Colonic mucosa (tissue), 4 donors: ENCODE measurements at places on chromosomes 7 and 10. TPM values are rescaled to one million over a fixed set of nuclear protein-coding genes. Genes with fewer than 3 reads are reported as not detected.

- H3K4me1 ChIP-seq: peaks cover 8% of the 10 kb centered on the region
- peak overlapping the region; percentile 91 for H3K4me3 ChIP-seq
- H3K27me3 ChIP-seq: no peaks in the 10 kb centered on the region
- DNase-seq: no peak
- H3K27ac ChIP-seq: no peak overlapping the region
Measured at GRCh38 chr7:64314566-64314965, 805 bp downstream of the ZNF736 start.

GRCh38 chr7:31059551-31059950 is 7.4 kb downstream of the ADCYAP1R1 start:
- no peaks in the 10 kb centered on the region for H3K4me1 ChIP-seq
- H3K27me3 ChIP-seq: no peaks in the 10 kb centered on the region
- no peak overlapping the region for H3K27ac ChIP-seq

GRCh38 chr10:70480239-70480861 is 1.8 kb downstream of the PALD1 start:
- no peaks in the 10 kb centered on the region for H3K27me3 ChIP-seq
- no peak for DNase-seq
- no peaks in the 10 kb centered on the region for H3K36me3 ChIP-seq
- no peak overlapping the region for H3K27ac ChIP-seq

DNA sequence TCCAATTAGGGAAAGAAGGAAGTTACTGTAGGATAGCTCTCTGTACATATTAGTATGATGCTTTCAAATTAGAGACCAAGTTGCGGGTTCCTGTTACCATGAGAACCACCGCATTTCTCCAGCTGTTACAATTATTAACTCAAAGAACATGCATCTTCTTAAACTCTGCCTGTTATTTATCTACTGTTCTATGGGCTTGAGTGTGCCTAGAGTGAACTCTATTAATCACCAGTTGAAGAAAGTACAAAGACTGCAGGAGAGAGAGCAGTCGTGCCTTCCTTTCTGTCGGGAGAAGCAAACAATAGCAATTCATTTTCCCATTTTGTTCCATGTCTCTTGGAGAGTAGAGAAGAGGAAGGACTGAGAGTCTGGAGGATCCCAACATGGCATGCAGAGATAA is 1071.2 kb downstream of the TYW1 start:
- no peak overlapping the region for H3K4me3 ChIP-seq
- no peak for DNase-seq
- H3K4me1 ChIP-seq: no peaks in the 10 kb centered on the region
- H3K36me3 ChIP-seq: no peaks in the 10 kb centered on the region

Gene SSC4D
- 0.45 TPM for total RNA-seq

GRCh38 chr7:112084520-112084971 is 121.7 kb downstream of the DOCK4 start:
- no peaks in the 10 kb centered on the region for H3K4me1 ChIP-seq
- no peaks in the 10 kb centered on the region for H3K27me3 ChIP-seq
- H3K36me3 ChIP-seq: no peaks in the 10 kb centered on the region
- no peak overlapping the region for H3K27ac ChIP-seq
- no peak overlapping the region for H3K4me3 ChIP-seq

Gene SPDYE6
- not detected for total RNA-seq

Gene SPDYE1
- total RNA-seq: not detected

GRCh38 chr10:102275343-102275742 is 30.0 kb downstream of the GBF1 start:
- H3K4me3 ChIP-seq: no peak overlapping the region
- H3K36me3 ChIP-seq: no peaks in the 10 kb centered on the region
- H3K27me3 ChIP-seq: no peaks in the 10 kb centered on the region
- H3K27ac ChIP-seq: no peak overlapping the region
- DNase-seq: no peak

Gene PLPP4
- total RNA-seq: 0.61 TPM

DNA sequence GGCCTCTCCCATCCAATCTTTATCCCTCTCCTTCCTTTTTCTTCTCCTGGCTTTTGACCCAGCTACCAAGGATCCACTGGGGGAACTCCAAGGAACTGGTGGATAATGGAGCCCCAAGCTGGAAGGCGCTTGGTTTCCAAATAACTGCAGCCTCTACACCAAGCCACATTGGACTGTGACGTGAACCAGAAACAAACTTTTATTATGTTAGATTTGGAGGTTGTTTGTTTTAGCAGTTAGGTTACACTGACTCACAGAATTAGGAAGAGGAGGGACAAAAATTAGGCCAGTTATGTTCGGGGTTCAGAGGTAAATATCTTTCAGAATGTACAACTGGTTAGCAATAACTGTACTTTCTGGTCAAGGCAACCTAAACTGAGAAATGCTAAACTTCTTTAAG is 21.3 kb upstream of the ANK3 start:
- no peaks in the 10 kb centered on the region for H3K4me1 ChIP-seq
- no peaks in the 10 kb centered on the region for H3K36me3 ChIP-seq
- DNase-seq: no peak

Gene FMC1
- total RNA-seq: 21.6 TPM

DNA sequence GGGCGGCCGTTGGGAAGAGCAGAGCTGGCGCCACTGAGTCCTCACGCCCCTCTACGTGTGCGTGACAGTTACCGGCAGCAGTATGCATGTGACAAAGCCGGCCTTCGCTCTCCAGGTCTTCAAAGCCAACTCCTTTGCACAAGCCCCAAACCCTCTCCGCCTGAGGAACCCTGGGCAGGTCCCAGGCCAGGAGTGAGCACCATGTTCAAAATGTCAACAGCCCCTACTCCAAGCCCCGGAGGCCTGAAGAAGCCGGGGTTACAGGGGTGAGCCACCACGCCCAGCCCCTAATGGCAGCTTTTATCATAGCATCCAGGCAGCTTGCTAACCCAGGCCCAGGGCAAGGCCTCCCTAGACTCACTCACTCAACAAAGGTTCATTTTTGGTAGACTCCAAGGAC is 70.8 kb downstream of the OAT start:
- no peak overlapping the region for H3K4me3 ChIP-seq
- no peaks in the 10 kb centered on the region for H3K4me1 ChIP-seq
- no peak for DNase-seq
- H3K27me3 ChIP-seq: no peaks in the 10 kb centered on the region
- H3K36me3 ChIP-seq: no peaks in the 10 kb centered on the region

- no peak overlapping the region for H3K4me3 ChIP-seq
- no peaks in the 10 kb centered on the region for H3K4me1 ChIP-seq
Measured at GRCh38 chr7:43735802-43736603, 6.7 kb upstream of the COA1 start.

Gene COL26A1
- total RNA-seq: not detected

Gene KCNIP2
- 2.8 TPM for total RNA-seq

GRCh38 chr10:56871160-56871668 is 510.2 kb upstream of the ZWINT start:
- no peaks in the 10 kb centered on the region for H3K27me3 ChIP-seq
- DNase-seq: no peak
- no peak overlapping the region for H3K4me3 ChIP-seq
- no peaks in the 10 kb centered on the region for H3K36me3 ChIP-seq
- H3K27ac ChIP-seq: no peak overlapping the region
- no peaks in the 10 kb centered on the region for H3K4me1 ChIP-seq

GRCh38 chr7:44875241-44875640 is 10.1 kb downstream of the PURB start:
- H3K4me3 ChIP-seq: no peak overlapping the region
- H3K36me3 ChIP-seq: no peaks in the 10 kb centered on the region
- no peak for DNase-seq
- no peak overlapping the region for H3K27ac ChIP-seq
- H3K27me3 ChIP-seq: no peaks in the 10 kb centered on the region

DNA sequence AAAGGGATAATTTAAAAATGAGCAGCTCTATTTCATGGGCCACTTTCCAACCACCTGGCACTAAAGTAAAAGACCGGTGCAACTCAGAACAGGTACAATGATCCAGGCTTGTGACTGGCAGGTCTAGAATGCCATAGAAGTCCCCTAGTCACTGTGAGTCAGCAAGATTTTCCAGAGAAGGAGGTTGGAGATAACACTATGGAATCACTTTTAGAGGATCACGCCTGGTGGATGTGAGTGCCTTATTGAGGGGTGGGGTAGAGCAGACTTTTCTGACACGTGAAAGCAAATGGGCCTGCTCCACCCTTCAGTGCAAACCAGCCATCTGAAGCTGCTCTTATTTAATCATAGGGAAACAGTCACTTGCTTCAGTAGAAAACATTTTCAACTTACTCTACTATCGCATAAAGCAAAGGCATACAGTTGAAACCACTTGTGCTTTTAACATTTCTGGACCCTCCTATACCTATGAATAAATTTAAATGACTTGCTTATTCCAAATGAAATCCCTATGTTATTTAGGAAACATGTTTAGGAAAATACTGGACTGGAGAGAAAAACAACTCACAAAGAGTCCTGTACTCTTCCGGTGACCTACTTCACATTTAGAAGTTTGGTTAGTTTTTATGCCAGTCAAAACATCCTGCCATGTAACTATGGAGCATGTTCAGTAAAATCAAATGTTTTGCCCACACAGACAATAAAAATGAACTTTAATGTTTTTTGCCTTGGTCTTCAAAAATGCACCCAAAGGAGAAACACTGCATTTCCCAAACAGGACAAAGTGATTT is 21.5 kb upstream of the AKR1C1 start:
- H3K36me3 ChIP-seq: no peaks in the 10 kb centered on the region
- no peaks in the 10 kb centered on the region for H3K27me3 ChIP-seq
- H3K27ac ChIP-seq: no peak overlapping the region
- no peak for DNase-seq

Gene GPC2
- total RNA-seq: 4.0 TPM

Gene CROT
- total RNA-seq: 22.6 TPM

Gene LAMB1
- total RNA-seq: 91.6 TPM

Gene SEMA3A
- 1.7 TPM for total RNA-seq

DNA sequence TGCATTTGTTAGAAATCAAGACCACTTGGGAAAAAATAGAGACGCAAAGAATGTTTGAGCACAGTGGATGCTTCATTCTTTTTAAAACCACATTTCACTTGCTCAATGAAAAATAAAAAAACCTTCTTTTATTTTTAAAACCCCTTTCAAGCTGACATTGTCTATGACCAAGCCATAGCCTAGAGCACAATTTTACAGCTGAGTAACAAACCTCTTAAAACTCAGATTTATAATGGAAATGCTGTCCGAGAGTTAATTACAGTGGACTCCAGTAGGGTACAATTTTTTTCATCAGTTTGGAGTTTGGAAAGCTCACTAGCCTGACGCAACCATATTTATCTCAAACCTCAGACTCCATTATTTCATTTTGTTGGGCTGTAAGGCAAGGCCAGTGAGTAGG is 116.3 kb downstream of the RNLS start:
- H3K27ac ChIP-seq: no peak overlapping the region
- H3K27me3 ChIP-seq: no peaks in the 10 kb centered on the region
- no peak overlapping the region for H3K4me3 ChIP-seq
- H3K36me3 ChIP-seq: no peaks in the 10 kb centered on the region
- no peak for DNase-seq

Gene TRPV5
- not detected for total RNA-seq

DNA sequence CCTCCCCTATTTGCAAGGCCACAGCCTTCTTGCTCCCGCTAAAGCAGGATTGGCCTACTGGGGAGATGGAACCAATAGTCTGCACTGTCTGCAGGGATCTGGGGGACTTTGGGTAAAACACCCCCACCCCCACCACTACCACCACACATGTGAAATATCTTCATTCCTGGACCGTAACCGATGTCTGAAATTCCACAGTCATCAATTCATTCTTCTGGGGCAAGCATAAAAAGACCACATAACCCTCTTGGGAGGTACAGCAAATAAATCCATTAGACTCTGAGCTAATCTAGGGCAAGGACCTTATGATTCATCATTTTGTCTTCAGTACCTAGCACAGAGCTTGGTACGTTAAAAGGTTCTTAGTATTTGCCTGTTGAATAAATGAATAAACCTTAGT is 307.8 kb downstream of the GPAM start:
- no peaks in the 10 kb centered on the region for H3K36me3 ChIP-seq
- no peak for DNase-seq
- no peaks in the 10 kb centered on the region for H3K4me1 ChIP-seq
- no peaks in the 10 kb centered on the region for H3K27me3 ChIP-seq
- no peak overlapping the region for H3K27ac ChIP-seq
- H3K4me3 ChIP-seq: no peak overlapping the region

GRCh38 chr7:128082431-128082830 is 51.2 kb upstream of the LRRC4 start:
- H3K4me3 ChIP-seq: no peak overlapping the region
- DNase-seq: no peak
- no peaks in the 10 kb centered on the region for H3K4me1 ChIP-seq
- H3K36me3 ChIP-seq: no peaks in the 10 kb centered on the region
- H3K27me3 ChIP-seq: no peaks in the 10 kb centered on the region

- no peaks in the 10 kb centered on the region for H3K4me1 ChIP-seq
- peak overlapping the region; percentile 19 for H3K4me3 ChIP-seq
- DNase-seq: peak; percentile 62
- H3K27me3 ChIP-seq: no peaks in the 10 kb centered on the region
- H3K27ac ChIP-seq: peak overlapping the region; percentile 40
- no peaks in the 10 kb centered on the region for H3K36me3 ChIP-seq
Measured at GRCh38 chr7:1940402-1940786, 270.3 kb downstream of the ELFN1 start.

- DNase-seq: no peak
- H3K27me3 ChIP-seq: no peaks in the 10 kb centered on the region
- no peaks in the 10 kb centered on the region for H3K4me1 ChIP-seq
- H3K27ac ChIP-seq: no peak overlapping the region
- H3K4me3 ChIP-seq: no peak overlapping the region
- no peaks in the 10 kb centered on the region for H3K36me3 ChIP-seq
Measured at GRCh38 chr7:41892356-41893100, 189.6 kb upstream of the INHBA start.

DNA sequence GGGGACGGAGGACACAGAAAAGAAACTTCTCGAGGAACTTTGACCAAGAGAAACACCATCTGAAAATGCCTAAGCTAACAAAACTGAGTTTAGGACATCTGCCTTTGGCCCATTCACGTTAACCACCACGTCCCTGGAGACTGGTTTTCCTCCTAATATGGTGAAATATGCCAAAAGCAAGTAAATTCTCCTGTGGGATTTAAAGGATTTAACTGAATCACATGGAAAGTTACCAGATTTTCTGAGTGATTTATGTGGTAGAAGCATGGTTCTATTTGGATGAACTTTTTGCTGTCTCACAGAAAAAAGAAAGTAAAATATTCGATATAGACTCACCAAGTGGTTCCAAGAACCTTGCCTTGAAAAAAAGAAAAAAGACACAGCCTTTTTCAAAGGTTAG is 30.4 kb upstream of the BMPER start:
- no peak overlapping the region for H3K4me3 ChIP-seq
- DNase-seq: no peak
- H3K36me3 ChIP-seq: no peaks in the 10 kb centered on the region
- peak overlapping the region; percentile 25 for H3K27ac ChIP-seq
- H3K27me3 ChIP-seq: no peaks in the 10 kb centered on the region
- no peaks in the 10 kb centered on the region for H3K4me1 ChIP-seq

DNA sequence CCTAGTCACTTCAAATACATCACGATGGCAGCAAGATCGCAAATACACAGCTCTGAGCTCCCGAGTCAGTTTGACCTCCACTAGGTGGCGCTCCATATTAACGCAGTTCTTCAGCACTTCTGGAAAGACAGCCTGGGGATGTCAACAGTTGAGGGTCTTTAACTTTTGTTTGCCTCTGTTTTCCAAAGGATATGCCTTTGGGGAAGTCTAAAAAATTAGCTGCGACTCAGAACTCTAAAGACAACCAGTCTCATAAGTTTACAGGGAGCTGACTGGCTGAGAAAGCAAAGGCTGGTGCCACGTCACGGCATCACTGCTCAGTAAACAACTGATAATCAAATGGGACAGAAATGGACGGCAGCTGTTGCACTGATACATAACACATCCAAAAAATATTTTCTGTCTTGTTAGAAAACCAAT is 458.8 kb downstream of the SORCS1 start:
- H3K4me3 ChIP-seq: no peak overlapping the region
- peak; percentile 69 for DNase-seq
- H3K4me1 ChIP-seq: no peaks in the 10 kb centered on the region
- H3K27me3 ChIP-seq: no peaks in the 10 kb centered on the region
- H3K27ac ChIP-seq: no peak overlapping the region

Gene H2BK1
- not detected for total RNA-seq

Gene CPA1
- total RNA-seq: not detected

Gene PRPS1L1
- not detected for total RNA-seq
